ENCODE measurements at places on chromosomes 11 and 22. TPM values are rescaled to one million over a fixed set of nuclear protein-coding genes. Genes with fewer than 3 reads are reported as not detected.
A peak's percentile ranks its signal among the peaks of the same experiment; 100 is the strongest.

Gene LMNTD2
- 1.2 TPM for total RNA-seq

Gene TSGA10IP
- not detected for total RNA-seq

Gene IL17REL
- not detected for total RNA-seq

Gene FTH1
- 2,577 TPM for total RNA-seq

Gene RBM4
- total RNA-seq, result 132 TPM

Gene SYT7
- not detected for total RNA-seq

Gene OR8D4
- not detected for total RNA-seq

DNA sequence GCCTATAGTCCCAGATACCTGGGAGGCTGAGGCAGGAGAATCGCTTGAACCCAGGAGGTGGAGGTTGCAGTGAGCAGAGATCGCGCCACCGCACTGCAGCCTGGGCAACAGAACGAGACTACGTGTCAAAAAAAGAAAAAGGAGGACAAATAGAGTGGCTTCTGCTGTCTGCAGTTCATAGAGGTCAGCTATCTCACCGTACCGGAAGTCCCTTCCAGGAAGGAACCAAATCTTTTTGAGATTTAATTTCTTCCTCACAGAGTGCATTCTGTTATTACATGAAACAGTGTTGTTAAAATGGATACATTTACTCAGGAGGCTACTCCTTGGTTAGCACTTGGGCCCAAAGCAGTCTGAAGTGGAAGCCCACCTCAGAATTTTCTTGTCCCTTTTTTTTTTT, 33.4 kb downstream of the FAM118A start:
- no peak for DNase-seq

DNA sequence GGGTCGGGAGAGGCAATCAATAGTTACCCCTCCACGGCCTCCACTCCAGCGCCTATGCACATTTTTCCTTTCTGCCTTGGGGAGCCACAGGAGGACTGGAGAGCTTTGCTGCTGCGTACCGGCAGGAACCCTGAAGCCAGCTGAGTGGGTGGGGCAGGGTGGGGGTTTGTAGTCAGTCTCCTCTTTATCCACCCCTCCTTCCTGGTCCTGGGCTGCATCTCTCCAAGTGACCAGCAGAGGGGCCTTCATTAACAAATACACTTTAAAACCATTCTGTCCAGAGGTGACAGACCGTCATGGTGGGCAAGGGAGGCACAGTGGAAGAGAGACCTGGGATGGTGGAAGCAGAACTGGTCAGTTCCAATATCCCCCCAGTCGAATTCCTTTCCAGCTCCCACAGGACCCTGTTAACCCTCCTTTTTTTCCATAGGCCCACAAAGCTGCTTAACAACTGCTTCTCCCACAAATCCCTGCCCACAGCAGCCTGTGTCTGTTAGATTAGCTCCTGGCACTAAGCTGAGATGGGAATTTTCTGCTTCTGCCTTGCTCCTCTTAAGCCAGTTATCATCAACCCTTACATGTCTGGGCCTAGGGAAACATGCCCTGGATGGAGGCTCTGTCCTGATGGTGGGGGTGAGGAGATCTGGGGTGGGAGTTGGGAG, 3.9 kb upstream of the ABCG4 start:
- DNase-seq, result peak; percentile 57

- no peak for DNase-seq
Measured at GRCh38 chr11:123525511-123525918, 95.4 kb downstream of the GRAMD1B start.

- no peak for DNase-seq
Measured at GRCh38 chr11:60658409-60658808, 41.0 kb upstream of the MS4A8 start.

DNA sequence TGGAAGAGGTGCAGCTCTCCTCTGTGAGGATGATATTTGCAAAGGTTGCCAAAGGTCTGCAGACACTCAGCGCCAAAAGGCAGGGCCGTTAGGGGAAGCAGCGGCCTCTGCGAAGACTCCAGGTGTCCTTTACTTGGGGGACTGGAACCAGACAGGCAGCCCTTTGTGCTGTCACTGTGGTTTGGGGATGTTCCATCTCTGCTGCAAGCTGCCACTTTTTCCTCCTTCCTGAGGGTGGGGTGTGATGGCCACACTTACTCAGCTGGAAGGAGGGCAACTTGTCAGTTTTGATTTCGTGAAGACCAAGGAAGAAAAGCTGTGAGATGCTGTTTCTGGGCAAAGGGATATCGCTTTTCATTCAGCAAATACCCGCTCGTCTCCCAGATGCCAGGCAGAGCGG, 96.5 kb upstream of the PRR5 start:
- DNase-seq, result no peak

DNA sequence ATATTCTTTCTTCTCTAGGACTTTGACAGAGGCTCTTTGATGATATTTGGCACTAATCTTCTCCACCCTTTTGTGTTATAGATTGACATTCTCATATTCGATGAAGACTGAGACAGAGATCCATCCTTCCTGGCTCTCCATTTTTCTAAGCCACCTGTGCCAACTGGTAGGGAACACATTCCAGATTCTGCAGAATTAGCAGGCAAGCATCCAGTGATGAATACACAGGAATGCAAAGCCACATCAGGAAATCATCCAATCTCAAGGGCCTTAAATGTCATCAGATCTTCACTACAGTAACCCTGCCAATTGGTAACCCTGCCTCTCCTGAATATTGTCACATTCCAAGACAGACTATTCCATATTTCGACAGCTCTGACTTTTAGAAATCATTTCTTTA, 718.4 kb upstream of the API5 start:
- DNase-seq, result no peak

GRCh38 chr11:126645186-126645585, 289.7 kb downstream of the ST3GAL4 start:
- DNase-seq, result no peak

GRCh38 chr11:82969811-82970210, 68.3 kb downstream of the DDIAS start:
- no peak for DNase-seq

DNA sequence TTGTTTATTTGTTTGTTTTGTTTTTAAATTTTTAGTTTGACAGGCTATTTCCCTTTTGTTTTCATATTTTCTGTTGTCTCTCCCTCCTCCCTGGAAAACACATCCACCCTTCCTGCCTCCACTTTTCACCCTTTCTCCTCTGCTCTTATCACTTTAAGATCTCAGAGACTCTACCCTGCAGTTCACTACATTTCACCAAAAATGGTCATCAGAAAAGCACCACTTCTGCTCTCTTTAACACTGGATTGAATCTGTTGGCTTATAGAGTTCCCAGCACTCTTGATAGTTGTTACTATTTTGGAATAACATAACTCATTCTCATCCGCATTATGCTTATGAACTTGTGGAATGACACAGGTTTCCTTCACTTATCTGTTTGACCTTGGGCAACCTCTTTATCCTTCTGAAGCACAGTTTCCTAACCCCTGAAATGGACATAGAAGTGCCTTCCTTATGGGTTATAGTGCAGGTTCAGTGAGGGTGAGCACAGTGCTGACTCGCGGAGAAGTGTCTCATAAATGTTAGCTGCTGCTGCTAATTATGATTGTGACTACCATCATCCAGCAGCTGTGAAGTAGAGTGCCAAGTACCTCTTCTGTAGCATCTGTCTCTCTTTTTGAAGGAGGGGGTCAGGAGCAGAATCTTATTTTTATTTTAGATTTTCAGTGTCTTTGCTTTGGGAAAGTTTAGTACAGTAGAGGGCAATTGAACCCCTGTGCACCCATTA, 15.0 kb downstream of the TEAD1 start:
- no peak for DNase-seq

DNA sequence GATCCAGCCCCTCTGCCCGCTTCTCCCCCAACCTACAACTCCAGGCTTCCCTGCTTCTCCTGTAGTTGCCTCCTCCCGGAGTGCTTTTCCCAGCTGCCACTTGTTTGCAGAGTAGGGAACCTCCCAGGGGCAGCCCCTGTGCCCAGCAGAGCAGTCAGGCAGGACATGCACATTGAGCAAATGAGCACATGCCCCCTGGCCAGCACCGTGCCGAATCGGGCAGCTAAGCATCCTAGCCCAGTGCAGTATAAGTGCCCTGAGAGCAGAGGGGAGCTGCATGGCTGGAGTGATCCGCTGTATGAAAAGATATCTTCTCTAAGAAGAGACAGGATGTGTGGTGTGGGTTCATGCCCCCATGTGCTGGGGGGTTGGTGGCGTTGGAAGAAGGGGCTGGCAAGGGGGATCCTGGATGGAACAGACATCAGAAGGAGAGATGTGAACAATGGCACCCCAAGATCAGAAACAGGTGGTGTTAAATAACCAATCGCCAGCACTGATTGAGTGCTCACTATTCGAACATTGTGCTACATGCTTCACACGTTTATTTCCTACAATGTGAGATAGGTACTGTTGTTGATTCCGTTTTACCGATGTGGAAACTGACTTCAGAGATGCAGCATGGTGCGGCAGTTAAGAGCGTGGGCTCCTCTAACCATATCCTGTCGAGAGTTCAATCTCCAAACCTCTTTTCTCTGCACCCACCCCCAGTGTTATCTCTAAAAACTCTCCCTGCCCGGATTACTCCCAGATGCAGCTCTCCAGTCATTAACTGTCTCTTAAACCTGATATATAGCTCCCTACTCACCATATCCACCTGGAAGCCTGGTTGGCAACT, 1.2 kb downstream of the AIP start:
- no peak for DNase-seq

DNA sequence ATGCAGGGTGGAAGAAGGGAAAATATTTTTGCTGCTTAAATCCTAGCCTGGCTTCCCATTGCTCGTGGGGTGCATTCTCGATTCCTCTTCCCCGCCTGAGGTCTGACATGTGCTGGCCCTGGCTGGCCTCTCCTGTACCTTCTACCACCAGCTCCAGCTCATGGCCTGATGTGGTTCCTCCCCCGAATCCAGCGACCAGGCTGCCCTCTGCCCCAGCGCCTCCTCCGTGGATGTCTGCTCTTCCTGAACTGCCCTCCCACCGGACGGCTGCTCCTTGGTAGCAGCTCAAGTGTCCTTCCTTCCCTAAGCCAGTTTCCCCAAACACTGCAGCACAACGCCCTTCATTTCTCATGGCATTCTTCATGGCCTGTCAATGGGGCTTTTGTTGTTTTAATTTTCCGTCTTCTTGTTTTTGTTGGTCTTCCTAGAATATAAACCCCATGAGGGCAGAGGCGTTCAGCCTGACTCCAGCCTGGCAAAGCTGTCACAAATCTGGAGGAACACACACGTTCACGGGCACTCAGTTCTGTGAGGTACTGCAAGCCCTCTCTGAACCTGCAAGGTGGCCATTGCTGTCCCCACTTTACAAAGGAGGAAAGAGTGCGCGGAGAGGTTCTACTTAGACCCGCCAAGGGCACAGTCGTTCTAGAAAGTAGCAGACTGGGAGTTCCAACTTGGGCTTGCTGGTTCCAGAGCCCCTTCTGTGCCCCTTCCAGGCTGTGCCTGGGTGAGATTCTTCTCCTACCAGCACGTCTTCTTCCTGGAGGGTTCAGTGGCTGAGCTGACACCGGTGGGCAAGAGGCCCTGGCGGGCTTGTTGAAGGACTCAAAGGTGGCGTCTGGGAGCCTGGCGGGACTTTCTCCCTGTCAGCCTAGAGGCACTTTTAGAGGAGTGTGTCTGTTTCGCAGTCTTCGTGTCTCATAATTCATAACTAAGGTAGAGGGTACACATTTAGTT, 953 bp upstream of the LRP5 start:
- no peak for DNase-seq

- no peak for DNase-seq
Measured at GRCh38 chr11:32566517-32566916, 17.1 kb upstream of the EIF3M start.

- peak; percentile 66 for DNase-seq
Measured at GRCh38 chr11:47768101-47768612, 1.0 kb upstream of the FNBP4 start.

- DNase-seq, result no peak
Measured at GRCh38 chr11:122745111-122745510, 89.6 kb downstream of the UBASH3B start.

- peak; percentile 4 for DNase-seq
Measured at GRCh38 chr11:11519184-11519583, 102.6 kb downstream of the GALNT18 start.

- no peak for DNase-seq
Measured at GRCh38 chr11:32829680-32830412, at the start of gene PRRG4. TSS of gene PRRG4 (plus strand) at chr11:32829927. CDS start at chr11:32830530, 603 bp downstream.

DNA sequence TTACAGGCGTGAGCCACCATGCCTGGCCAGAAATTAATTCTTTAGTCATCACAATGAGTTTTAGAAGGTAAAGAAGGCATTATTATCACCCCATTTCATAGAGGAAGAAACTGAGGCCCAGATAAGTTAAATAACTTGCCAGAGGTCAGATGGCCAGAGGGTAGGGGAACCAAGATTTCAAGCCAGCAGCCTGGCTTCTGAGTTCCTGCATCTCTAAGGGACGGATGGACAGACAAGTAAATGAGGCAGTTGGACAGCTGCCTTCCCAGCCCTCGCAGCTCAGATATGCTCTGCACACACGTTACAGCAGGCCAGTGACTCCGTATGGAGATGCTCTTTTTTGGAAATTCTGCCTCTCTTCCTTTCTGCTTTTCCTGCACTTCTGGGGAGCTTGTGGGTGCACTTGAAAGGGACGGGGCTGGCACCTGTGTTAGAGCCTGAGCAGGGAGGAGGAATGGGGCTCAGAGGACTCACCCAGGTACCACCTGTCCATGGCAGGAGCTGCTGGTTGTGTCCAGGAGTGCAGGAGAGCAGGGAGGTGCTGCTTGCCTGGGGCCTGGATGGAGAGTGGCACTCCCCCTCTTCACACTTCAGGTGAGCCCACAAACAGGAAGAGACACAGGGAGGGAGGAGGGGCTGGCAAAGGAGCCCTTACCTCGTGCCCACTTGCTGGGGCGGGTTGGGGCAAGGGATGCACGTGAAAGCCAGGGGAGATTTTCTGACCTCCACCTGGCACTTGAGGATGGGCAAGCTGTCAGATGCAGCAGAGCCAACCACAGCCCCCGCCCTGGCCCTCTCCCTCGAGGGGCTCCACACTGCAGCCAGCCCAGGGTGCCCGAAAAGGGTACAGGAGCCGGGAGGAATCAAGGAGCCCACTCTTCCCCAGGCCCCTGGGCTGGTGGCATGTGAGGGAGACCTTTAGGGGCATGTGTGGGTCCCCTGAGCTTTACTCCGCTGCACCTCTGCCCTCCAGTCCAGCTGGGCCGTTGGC, 3.3 kb upstream of the FXYD2 start:
- DNase-seq, result no peak

DNA sequence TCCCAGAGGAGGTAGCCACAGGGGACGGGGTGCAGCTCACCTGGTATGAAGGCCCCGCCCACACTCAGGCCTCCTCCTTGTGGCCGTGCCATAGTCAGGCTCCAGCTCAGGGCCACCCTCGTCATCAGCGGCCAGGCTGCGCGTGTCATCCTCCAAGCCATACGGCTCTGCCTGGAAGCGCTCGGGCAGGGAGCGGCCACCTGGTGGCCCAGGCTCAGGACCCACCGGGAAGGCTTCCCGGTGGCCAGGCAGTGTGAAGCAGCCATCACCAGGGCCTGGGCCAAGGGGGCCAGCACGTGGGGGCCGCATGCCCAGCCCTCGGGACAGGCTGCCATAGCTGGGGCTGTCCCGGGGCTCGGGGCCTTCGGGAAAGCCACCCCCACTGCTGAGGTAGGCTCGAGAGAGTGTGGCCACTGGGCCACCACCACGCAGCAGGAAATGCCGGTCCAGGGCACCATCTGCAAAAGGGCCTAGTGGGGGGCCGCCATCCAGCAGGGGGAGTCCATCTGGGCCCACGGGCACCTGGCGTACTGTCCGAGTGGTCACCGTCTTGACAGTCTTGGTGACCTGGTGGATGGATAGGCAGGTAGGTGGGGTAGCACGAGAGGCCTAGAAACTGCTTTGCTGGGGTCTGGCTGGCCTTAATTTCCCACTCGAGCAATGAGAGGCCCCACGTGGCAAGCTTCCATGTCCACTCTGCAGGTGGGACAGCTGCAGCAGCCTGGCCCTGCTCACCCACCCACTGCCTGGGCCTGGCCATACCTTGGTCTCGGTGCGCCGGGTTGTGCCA, 35.3 kb downstream of the ARVCF start:
- DNase-seq, result no peak

- peak; percentile 58 for DNase-seq
Measured at GRCh38 chr22:23285734-23286133, 105.4 kb downstream of the BCR start.

Measured in HFFc6 (cell line).